Body of pancreas (tissue), 4 donors: ENCODE measurements at places on chromosomes 3 and 15. TPM values are rescaled to one million over a fixed set of nuclear protein-coding genes. Genes with fewer than 3 reads are reported as not detected.

FBXW12 gene
- total RNA-seq = 3.4 TPM

SEMA5B gene
- total RNA-seq = 1.0 TPM

ZBBX gene
- total RNA-seq = 0.26 TPM

DNA sequence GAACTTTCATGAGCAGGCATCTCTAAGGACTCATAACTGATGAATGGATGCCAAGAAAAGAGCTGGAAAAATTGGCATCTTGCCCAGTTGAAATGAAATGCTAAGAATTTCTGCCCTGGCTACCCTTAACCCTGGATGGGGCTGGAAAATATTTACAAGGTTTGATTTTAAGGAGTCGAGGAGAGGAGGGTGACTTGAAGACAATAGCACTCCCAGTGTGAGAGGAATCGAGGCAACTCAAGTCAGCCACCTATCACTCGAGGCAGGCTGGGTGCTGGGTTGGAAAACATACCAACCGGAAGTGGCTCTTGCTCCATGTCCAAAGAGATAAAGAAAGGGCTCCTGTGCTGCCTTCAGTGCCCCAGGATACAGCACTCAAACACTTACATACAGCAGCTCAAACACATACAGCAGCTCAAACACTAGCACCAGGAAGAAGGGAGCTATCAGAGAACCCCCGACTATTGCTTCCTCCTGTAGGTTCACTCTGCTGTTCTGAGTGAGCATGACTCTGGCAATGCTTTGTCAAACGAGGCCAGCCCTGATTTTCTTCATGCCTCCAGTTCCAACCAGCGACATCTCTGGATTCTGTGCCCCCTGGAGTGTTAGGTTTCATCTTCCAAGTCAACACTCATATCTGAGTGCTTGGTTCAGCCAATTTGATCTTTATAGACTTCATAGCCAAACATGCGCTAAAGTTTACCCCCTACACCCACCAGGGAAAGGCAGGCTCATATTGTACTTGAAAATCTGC lies 4.9 kb downstream of the PRICKLE2 start:
- H3K4me1 ChIP-seq = peaks cover under 1% of the 10 kb centered on the region
- no peak overlapping the region for H3K27ac ChIP-seq
- no peaks in the 10 kb centered on the region for H3K36me3 ChIP-seq
- no peak overlapping the region for H3K4me3 ChIP-seq

- H3K4me1 ChIP-seq = peaks cover 20% of the 10 kb centered on the region
- no peak overlapping the region for H3K4me3 ChIP-seq
- no peaks in the 10 kb centered on the region for H3K27me3 ChIP-seq
- no peak for DNase-seq
- H3K36me3 ChIP-seq = no peaks in the 10 kb centered on the region
Observed at GRCh38 chr3:172553526-172554252, 30.5 kb upstream of the TNFSF10 start.

- DNase-seq = no peak
- no peak within 1 kb of the TSS for H3K4me3 ChIP-seq
- H3K27me3 ChIP-seq = no peaks in the 10 kb centered on the region
- H3K36me3 ChIP-seq = no peaks in the 10 kb centered on the region
- H3K4me1 ChIP-seq = peaks cover 13% of the 10 kb centered on the region
Observed at GRCh38 chr3:107377151-107377550, at the start of gene CCDC54. TSS of gene CCDC54 (plus strand) at chr3:107377439. CDS start at chr3:107377588, 149 bp downstream.
